ENCODE measurements at places on chromosomes 7 and 10. TPM values are rescaled to one million over a fixed set of nuclear protein-coding genes. Genes with fewer than 3 reads are reported as not detected.

ELMO1 gene
- 10.2 TPM for polyA plus RNA-seq

- no peaks in the 10 kb centered on the region for H3K27me3 ChIP-seq
- peaks cover 81% of the 10 kb centered on the region for H3K36me3 ChIP-seq
Measured at GRCh38 chr10:132708936-132709335, 77.0 kb downstream of the NKX6-2 start.

CLRN3 gene
- polyA plus RNA-seq, result not detected

MGMT gene
- polyA plus RNA-seq, result 17.8 TPM

DNA sequence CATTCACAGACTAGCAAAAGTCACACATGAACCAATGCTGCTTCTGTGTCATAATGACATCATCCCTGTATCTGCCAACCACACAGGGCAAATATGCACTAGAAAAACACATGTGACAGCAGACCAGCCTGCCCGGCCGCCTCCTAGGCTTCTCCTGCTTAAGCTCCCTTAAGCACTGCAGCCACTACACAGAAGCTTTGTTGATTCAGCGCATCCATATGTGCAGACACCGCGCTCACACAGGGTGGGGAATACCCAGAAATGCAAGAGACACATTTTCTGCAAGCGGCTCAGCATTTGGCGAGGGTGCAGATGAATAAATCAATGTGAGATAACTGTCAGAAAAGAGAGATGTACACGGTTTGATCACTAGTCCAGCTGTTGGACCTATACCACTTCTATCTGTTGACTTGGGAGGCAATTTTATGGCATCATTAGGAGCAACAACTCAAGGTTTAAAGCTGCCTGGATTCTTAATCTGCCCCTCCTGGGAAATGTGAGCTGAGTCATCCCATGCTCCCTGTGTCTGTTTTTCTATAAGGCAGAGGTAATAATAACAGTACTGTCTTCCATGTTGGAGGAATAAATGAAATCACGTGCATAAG, 33.4 kb downstream of the CPXM2 start:
- H3K27me3 ChIP-seq, result no peaks in the 10 kb centered on the region
- peaks cover 34% of the 10 kb centered on the region for H3K4me1 ChIP-seq
- H3K36me3 ChIP-seq, result no peaks in the 10 kb centered on the region

DNA sequence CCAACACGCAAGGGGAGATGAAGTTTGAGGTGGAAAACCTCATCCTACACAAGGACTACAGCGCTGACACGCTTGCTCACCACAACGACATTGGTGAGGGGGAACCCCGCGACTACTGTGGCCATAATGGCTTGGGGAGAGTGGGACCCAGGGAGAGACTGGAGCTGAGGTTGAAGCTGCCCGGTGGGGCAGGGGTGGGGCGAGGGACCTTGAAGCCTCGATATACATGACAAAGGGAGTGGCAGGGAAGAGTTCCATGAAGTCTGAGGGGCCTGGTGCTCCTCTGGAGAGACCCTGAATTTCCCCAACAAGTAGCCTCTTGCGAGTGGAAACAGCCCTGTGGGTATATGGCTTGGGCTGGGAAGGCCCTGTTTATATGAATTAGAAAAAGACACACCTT, 3.1 kb downstream of the PLAU start:
- peaks cover 20% of the 10 kb centered on the region for H3K27me3 ChIP-seq
- no peak for DNase-seq
- peaks cover 18% of the 10 kb centered on the region for H3K36me3 ChIP-seq
- no peak overlapping the region for H3K27ac ChIP-seq
- H3K4me1 ChIP-seq, result peaks cover 34% of the 10 kb centered on the region
- H3K4me3 ChIP-seq, result no peak overlapping the region

GRCh38 chr10:43047288-43047970, 29.4 kb upstream of the RET start:
- H3K4me1 ChIP-seq, result no peaks in the 10 kb centered on the region
- H3K4me3 ChIP-seq, result no peak overlapping the region
- no peak overlapping the region for H3K27ac ChIP-seq
- H3K36me3 ChIP-seq, result no peaks in the 10 kb centered on the region

DNA sequence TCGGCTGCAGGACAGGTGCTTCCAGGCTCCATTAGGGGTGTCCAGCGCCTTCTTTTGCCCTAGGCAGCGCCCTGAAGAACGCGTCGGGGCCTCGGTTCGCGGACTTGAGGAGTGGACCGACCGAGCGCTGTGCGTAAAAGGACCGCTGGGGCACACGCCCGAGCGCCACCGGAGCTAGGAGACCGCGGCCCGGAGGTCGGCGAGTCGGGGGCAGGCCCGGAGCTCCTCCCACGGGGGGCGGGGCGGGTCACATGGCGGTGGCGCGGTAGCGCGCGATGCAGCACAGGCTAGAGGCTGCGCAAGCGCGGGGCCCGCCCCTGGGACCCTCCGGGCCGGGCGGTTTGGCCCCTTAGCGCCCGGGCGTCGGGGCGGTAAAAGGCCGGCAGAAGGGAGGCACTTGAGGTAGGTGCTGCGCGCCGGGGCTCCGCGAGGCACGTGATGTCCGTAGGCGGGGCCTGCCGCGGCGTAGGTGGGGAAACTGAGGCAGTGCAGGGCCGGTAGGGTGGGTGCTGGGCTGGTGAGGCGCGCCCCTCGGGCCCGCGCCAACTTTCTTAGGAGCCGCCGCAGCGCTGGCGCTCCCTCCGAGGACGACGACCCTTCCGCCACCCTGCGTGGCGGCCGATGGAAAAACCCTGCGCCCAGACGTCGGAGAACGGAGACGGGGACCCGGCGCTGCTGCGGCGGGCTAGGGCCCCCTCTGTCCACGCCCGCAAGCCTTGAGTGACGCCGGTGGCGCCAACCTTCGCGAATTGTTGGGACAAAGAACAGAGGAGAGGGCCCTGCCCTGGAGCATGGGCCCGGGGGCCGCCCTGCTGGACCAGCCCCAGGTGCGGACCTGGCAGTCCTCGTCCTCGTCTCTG, at the start of gene PRXL2A:
TSS of gene PRXL2A (plus strand) at position 310 of the 860 bp plus-strand sequence. CDS start 11,917 bp downstream, outside the sequence.
- H3K27me3 ChIP-seq, result no peaks in the 10 kb centered on the region
- peaks cover 3% of the 10 kb centered on the region for H3K4me1 ChIP-seq
- peak; percentile 95 for DNase-seq
- peak within 1 kb of the TSS; percentile 82 for H3K4me3 ChIP-seq
- H3K36me3 ChIP-seq, result no peaks in the 10 kb centered on the region

DNA sequence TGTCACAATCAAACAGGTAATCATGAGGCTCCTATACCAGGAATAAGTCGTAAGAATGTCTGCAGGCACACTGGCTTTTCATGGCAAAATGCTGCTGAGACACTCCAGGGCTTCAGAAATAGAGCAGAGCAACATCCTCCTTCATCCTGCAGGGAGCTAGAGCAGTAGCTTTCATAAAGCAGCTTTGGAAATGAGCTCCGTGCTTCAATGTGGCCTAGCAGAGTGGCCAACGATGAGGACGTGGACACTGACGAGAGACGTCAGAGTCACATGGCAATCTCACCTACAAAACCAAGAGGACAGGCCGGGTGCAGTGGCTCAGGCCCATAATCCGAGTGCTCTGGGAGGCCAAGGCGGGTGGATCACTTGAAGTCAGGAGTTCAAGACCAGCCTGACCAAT, 9.8 kb downstream of the COBL start:
- DNase-seq, result no peak
- H3K4me3 ChIP-seq, result no peak overlapping the region
- no peak overlapping the region for H3K27ac ChIP-seq
- no peaks in the 10 kb centered on the region for H3K27me3 ChIP-seq
- peaks cover 12% of the 10 kb centered on the region for H3K4me1 ChIP-seq

DNA sequence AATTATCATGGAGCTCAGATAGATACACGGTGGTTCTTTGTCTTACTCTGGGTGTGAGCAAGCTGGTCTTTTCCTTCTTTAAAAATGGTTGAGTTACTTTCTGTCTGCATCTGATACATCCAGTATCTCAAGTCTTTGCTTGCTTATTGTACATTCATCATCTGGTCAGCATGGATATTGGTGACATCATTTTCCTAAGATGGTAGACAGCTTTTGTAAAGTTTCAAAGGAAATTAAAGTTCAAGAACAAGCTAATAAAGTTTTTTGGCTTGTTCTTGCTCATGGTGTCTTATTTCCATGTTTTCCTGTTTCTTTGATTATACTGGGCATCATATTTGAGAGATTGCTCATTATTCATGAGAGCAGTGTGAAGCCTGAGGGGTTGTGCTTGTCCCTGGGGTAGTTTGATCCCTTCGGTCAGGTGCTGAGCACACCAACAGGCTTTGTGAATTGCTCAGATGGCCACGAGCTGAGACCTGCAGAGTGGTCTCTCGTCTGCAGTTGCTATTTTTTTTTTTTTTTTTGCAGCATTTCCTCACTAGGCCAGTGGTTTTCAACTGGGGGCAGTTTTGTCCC, 38.5 kb downstream of the MGMT start:
- DNase-seq, result no peak
- no peak overlapping the region for H3K27ac ChIP-seq
- H3K36me3 ChIP-seq, result no peaks in the 10 kb centered on the region
- H3K27me3 ChIP-seq, result no peaks in the 10 kb centered on the region
- no peak overlapping the region for H3K4me3 ChIP-seq
- H3K4me1 ChIP-seq, result peaks cover 5% of the 10 kb centered on the region

PRLHR gene
- polyA plus RNA-seq, result 0.05 TPM

GRCh38 chr7:2633538-2634266, 1.9 kb downstream of the TTYH3 start:
- no peaks in the 10 kb centered on the region for H3K27me3 ChIP-seq
- peak overlapping the region; percentile 82 for H3K4me3 ChIP-seq
- peaks cover 85% of the 10 kb centered on the region for H3K4me1 ChIP-seq
- DNase-seq, result peak; percentile 62

LRMDA gene
- polyA plus RNA-seq, result 24.7 TPM

Measured in stomach (tissue), 19 donors.